Activated T-cell treated with anti-CD3 and anti-CD28 coated beads, Interleukin-2, amount 50 U/mL, for 72 hours (primary cell): ENCODE measurements at places on chromosomes 1 and 21.

- DNase-seq = no peak
Measured at GRCh38 chr21:44550807-44551206, 498 bp downstream of the KRTAP10-2 start.

- no peak for DNase-seq
Measured at GRCh38 chr1:216453777-216454176, 30.5 kb upstream of the USH2A start.

DNA sequence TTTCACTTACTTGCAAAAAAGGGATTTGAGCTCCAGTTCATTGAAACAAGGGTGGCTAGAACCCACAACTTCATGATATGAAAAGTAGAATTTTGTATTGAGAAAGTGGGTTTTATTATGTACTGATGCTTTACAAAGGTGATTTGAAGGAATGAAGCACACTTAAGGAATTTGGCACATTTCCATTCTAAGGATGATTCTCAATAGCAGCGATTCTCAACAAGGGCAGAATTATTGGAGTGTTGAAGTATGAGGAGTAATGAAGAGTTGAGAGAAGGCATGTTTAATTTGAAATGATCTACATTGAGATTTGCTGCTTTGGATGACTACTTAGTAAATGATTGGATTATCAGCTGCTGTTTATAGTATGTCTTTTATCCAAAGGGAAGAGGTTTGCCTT lies 54.7 kb downstream of the FNBP1L start:
- no peak for DNase-seq

GRCh38 chr1:26213335-26213905 lies 20.6 kb upstream of the CEP85 start:
- no peak for DNase-seq

DNA sequence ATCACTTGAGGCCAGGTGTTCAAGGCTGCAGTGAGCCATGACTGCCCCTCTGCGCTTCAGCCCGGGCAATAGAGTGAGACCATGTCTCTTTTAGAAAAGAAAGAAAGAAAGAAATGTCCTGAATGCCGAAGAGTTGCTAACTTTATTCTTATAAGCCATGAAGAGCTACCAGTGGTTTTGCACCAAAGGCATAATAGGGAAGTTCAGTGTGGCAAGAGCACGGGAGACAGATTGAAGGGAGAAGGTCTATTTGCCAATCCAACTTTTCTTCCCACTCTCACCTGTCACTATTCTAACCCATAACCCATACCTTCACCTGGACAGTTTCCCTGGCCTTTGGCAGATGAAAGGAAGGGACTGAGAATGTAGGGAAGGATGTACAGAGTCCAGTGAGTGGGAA lies 4.4 kb upstream of the PEA15 start:
- no peak for DNase-seq

DNA sequence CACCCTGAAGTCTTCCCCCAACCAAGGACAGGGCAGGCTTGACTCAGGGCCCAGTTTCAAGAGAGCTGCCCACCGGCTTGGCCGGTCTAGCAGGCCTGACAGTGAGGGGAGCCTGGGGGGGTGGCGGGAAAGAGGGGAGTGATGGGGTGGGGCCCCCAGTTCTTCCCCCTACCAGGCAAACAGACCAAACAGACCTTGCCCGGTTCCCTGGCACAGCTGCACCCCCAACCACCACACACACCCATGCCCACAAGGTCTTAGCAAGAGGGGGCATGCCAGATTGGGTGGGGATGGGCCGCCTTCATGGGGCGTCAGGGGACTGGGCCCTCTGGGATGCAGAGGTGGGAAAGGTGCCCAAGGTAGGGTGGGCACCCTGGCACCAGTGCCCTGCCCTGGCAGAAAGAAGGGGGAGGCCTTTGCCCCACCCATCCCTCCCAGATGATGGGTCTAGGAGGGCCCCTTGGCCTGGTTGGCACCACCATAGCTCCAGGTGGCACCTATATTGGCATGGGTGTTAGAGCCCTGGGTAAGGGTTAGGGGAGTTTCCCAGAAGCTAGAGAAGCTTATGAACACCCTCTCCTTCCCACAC lies 8.9 kb downstream of the ZBTB7B start:
- DNase-seq = no peak

DNA sequence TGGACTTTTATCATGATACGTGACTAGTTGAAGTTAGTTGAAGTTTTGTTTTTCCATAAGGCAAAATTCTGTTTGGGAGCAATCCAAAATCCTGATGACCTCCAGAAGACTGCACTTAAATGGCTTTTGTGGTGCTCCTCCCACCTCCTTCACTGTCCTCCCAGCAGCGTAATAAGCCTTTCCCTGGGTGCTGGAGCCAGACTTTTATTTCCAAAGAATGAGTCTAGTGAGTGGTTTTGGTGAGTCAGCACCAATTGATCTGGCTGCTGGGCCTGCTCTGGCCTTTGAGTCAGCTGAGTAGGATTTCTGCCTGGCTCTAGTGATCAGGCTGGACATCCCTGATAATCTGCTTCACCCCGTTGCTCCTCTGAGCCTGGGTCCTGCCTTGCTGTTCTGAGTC lies 21.7 kb upstream of the KCND3 start:
- no peak for DNase-seq

DNA sequence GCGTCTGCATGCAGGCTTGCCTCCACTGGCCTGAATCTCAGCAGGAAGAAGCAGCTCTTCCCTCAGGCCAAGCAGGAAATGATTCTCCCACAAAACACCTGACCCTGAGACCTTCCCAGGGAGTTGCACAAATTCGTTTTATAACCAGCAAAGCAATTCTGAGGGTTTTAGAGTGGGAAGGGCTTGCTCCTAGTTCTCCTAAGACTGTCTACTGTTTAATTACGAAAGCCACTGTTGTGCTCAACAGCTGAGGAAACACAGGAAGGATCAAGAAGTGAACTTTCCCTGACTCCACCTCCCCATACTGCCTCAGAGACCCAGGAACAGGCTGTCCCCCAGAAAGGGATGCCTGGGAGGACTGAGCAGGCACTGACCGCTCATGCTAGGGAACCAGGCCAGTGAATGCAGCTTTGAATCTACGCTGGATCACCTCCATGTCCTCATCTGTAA lies 37.0 kb upstream of the PUM1 start:
- no peak for DNase-seq

- no peak for DNase-seq
Measured at GRCh38 chr1:14112613-14113012, 412.6 kb downstream of the PRDM2 start.

DNA sequence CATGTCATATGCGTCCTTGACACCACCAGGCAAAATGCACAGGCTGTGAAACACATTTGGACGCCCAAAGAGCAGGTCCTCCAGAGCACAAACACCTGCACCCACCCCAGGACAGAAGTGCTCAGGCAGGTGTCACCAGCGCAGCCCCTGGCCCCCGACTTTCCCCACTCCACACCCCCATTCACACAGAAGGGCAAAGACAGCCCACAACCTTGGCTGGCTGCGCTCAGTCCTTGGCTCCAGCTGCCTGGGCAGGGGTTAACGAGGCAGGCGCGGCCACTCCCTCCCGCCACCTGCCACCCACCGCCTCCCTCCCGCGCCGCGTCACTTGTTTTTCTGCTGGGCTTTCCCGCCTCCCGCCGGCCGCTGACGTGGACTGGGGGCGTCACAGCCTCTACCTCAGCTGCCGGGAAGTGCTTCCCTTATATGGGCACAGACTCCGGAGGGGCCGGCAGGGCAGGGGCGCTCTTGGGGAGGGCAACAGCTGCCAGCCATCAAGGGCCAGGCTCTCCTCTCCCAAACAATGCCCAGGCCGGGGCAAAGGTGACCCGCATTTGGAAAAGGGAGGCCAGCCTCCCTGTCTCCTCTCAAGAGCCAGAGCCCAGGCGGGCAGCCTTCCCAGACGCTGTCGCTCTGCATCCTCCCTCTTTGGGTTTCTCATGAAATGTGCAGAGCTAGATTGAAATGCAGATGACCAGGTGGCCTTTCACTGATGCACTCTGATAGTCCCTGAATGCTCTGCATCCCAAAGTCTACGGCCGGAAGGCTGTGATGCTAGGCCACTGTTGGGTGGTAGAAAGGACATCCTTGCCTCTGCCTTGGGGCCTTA lies 14.8 kb upstream of the BTG2 start:
- DNase-seq = peak; percentile 98

DNA sequence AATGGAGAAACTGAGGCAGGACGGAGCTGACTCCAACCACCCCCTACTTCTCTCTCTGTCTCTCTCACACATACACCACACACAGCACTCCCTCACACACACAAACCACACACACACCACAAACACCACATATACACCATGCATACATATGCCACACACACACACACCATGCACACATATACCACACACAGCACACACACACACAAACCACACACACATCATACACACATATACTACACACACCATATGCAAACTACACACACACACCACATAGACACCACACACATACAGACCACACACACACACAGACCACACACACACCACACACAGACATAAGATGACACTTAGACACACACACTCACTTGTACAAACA lies 94.3 kb downstream of the RIPK4 start:
- DNase-seq = no peak

DNA sequence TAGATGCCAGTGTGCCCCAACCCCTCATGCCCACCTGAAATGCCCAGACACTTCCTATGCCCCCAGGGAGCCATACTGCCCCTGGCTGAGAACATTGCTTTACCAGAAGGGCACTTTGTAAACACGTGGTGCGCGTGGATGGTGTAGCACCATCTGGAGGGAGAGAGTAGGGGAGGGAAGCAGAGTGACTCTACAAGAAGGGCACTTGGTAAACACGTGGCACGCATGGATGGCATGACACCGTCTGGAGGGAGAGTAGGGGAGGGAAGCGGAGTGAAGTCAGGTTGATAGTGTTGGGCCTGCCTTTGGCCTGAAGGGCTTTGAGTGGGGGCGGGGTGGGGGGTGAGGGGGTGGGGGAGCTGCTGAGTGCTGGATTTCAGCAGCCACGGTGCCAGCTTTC lies 324.0 kb upstream of the VAMP3 start:
- no peak for DNase-seq

DNA sequence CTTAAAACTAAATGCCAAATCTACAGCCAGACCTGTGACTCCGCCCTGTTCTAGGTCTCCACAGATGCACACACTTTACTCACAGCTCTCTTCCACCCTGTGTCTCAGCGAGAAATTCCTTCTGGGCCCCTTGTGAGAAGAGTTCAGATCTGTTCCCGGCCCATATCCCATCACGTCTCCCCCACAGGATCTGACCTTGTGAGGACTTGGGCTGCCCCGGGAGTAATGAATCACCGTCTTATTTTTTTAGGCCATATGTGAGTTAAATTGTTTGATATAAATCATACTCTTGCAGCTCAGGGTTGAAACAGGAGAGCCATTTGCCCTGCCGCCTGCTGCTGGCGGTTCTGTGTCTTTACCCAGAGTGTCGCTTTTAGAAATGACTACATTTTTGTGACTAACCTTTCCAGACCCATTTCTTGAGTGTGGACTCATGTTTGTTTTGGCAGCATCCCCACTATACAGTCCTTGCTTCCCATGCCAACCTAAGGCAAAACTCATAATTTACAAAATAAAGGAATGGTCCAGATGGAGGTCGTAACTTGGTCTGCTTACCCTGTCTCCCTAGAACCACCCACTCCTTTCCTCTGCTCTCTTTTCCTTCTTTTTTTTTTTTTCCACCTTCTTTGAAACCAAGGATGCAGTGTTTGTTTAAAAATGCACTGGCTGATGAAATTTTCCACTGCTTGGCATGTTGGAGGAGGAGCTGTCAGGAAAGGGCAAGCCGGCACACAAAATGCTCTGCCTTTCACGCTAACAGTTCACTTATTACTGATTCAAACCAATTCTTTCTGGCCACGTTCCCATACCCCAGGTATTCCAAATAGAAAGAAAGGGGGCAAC lies 98.0 kb upstream of the C1orf105 start:
- no peak for DNase-seq

DNA sequence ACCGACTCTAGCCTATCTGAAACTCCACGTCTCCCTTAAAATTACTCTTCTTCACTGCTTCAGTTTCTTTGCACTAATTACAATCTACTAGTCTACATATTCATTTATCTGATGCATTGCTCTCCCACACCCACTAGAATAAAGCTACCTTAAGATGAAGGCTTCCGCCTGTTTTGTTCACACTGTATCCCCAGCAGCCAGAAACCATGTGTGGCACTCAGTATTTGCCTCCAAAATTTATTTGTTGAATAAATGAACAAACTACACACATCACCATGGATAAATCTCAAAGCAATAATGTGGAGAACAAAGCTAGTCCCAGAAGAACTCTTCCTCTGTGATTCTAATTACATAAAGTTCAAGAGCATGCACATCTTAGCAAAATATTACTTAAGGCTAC lies 95.7 kb downstream of the DSCAM start:
- DNase-seq = no peak

GRCh38 chr1:93659822-93660503 lies 21.7 kb downstream of the BCAR3 start:
- no peak for DNase-seq

DNA sequence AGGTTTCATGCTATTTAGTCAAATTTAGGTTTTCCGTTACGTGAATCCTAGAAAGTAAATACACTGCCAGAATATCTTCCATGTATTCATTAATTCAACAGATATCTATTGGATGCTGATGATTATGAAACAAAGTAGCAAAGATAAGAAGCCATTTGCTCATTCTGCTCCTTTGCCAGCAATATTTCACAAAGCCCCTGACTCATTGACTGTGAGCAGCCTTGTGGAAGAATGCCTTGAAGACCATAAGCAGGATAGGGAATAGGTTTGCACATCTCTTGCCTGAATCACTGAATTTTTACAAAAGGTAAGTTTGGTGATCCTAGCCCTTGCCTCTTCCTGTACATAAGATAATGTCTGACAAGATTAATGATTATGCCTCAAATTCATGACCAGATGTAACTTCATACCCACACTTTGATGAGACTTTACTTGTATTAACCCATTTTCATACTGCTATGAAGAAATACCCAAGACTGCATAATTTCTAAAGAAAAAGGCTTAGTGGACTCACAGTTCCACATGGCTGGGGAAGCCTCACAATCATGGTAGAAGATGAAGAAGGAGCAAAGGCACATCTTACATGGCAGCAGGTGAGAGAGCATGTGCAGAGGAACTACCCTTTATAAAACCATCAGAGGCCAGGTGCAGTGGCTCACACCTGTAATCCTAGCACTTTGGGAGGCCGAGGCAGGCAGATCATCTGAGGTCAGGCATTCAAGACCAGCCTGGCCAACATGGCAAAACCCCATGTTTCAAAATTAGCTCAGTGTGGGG lies 1.6 kb upstream of the PIGK start:
- DNase-seq = no peak

- no peak for DNase-seq
Measured at GRCh38 chr21:29737186-29737585, 202.6 kb downstream of the GRIK1 start.

- DNase-seq = no peak
Measured at GRCh38 chr1:205851993-205852392, 2.1 kb upstream of the PM20D1 start.

DNA sequence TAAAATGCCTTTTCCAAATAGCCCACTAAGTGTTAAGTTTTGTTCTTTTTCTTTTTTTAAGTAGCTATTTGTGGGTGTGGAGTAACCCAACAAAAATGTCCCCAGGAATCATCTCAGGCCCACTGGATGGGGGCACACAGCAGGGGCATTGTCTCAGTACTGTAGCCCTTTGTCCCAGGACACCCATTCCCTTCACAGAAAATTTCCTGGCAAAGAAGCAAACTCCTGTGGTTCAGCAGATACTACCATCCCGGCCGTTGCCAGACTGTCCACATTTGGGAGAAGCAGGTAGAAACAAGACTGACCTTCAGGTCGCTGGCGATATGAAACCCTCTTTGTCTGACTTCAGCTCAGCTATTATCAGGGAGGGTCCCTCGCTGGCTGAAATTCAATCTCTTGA lies 23.7 kb upstream of the SRRM1 start:
- no peak for DNase-seq

- DNase-seq = no peak
Measured at GRCh38 chr1:46485564-46486431, 3.8 kb upstream of the DMBX1 start.
